ENCODE measurements at places on chromosomes 1 and 21. TPM values are rescaled to one million over a fixed set of nuclear protein-coding genes. Genes with fewer than 3 reads are reported as not detected.

NLRP3 gene
- total RNA-seq, result not detected

- DNase-seq, result peak; percentile 61
These were observed 519.0 kb downstream of the LTN1 start for GRCh38 chr21:28473530-28474220.

DNA sequence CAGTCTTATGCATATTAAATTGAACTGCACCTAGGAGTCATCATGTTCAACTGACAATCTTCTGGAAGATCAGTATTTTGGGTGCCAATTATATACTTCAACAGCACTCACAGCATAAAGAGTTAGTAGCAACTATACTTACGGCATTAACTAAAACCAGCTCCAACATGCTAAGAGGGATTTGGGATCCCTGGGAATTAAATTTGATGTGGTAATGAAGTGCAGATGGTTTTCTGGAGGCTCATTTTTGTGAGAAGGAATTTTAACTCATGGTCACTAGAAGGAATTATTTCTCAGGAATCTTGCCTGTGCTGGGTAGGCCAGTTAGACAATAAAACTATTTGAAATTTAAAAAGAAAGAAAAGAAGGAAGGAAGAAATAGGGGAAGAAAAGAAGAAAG is 18.3 kb downstream of the IFI44 start:
- no peak for DNase-seq

ADAMTSL4 gene
- 0.56 TPM for total RNA-seq

GRCh38 chr1:76138217-76138616 is 63.7 kb downstream of the ST6GALNAC3 start:
- no peak for DNase-seq

GRCh38 chr1:51061231-51061918 is 40.7 kb upstream of the C1orf185 start:
- peak; percentile 18 for DNase-seq

CELA2A gene
- not detected for total RNA-seq

OR2M3 gene
- total RNA-seq, result not detected

- DNase-seq, result no peak
These were observed 42.2 kb downstream of the GIPC2 start for GRCh38 chr1:78088015-78088414.

TRIM17 gene
- not detected for total RNA-seq

DDI2 gene
- 13.4 TPM for total RNA-seq

- no peak for DNase-seq
These were observed 151.9 kb upstream of the GJB5 start for GRCh38 chr1:34602907-34603306.

GRCh38 chr1:89356658-89357400 is 7.0 kb upstream of the GBP6 start:
- DNase-seq, result peak; percentile 38

- DNase-seq, result no peak
These were observed 110.9 kb downstream of the ASTN1 start for GRCh38 chr1:177053648-177054047.

- no peak for DNase-seq
These were observed 49.6 kb upstream of the NTPCR start for GRCh38 chr1:232900818-232901217.

GRCh38 chr1:94329276-94329675 is 88.9 kb upstream of the ABCD3 start:
- peak; percentile 40 for DNase-seq

DNA sequence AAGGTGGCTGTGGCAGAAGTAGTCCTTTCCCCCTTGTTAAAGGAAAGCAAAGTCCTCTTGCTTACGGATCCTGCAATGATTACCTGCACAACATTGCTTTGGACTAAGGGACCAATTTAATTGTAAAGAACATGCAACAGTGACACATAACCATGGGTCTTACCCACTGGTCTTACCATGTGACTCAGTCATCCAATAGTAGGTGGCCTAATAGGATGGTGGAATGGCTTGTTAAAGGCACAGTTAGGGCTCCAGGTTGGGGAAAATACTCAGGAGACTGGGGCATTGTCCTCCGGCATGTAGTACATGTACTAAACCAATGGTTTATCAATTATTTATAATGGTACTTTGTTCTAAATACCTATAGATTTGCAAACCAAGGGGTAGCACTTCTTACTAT is 2.1 kb upstream of the YIPF1 start:
- DNase-seq, result no peak

GRCh38 chr1:210586771-210587170 is 258.1 kb downstream of the HHAT start:
- DNase-seq, result no peak

DNA sequence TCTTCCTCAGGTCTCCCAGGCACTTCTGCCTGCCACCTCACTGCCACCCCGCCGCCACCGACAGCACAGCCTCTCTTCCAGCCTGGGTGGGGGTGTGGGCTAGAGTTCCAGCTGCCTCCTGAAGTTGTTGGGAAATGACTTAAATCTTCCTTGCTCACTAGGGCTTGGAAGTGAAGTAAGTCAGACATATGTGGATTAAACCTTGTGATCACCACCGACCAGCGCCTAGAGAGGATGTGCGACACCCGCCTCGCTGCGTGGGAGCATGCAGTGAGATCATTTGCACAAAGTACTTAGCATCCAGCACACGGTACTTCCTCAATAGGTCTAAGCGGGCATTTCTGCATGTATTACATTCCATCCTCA is 71.4 kb upstream of the FAM20B start:
- no peak for DNase-seq

ESPN gene
- under 0.01 TPM for total RNA-seq

MTARC1 gene
- 0.28 TPM for total RNA-seq

DNA sequence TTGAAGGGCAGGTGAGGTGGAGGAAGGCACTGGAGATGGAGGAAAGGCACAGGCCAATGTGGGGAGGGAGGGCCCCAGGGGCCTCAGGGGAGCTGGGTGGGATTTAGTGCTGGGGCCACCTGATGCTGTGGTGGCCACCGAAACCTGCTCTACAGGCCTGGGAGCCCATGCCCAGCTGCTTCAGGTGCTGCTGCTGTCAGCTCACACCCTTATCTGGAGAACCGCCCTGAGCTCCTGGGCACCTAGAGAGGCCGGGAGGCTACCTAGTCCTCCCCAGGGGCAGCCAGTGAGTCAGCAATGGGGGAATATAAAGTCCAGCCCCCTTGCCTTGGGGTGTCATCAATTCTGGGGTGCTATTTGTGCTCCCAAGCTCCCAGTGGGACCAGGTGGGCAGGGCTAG is 12.2 kb downstream of the FAM131C start:
- no peak for DNase-seq

GRCh38 chr1:66437136-66437401 is 96.9 kb upstream of the SGIP1 start:
- DNase-seq, result no peak

DIPK1A gene
- total RNA-seq, result 7.5 TPM

GNG4 gene
- total RNA-seq, result 0.28 TPM

FRRS1 gene
- total RNA-seq, result 21.7 TPM

- DNase-seq, result no peak
These were observed 199.5 kb downstream of the TPR start for GRCh38 chr1:186175588-186175987.

MAP3K7CL gene
- 25.3 TPM for total RNA-seq

HSPB7 gene
- total RNA-seq, result 0.56 TPM

- peak; percentile 84 for DNase-seq
These were observed 1.1 kb downstream of the RALGPS2 start for GRCh38 chr1:178726087-178726517.

Measured in IMR-90 (cell line).